ENCODE measurements at places on chromosomes 3 and 15.

DNA sequence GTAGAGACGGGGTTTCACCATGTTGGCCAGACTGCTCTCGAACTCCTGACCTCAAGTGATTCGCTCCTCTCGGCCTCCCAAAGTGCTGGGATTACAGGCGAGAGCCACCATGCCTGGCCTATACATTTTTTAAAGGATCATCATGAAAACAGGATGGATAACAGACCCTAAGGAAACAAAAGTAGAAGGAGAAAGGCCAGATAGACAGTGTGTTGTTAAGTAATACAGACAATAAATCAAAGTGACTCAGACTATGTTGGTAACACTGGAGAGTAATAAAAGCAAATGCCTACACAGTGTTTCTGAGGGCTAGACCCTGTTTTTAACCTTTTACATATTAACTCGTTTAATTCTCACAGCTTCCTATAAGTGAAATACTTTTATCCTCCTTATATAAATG is 133.8 kb upstream of the MCTP2 start:
- DNase-seq: no peak

- DNase-seq: no peak
These were observed 12.2 kb downstream of the LSG1 start for GRCh38 chr3:194659778-194660177.

DNA sequence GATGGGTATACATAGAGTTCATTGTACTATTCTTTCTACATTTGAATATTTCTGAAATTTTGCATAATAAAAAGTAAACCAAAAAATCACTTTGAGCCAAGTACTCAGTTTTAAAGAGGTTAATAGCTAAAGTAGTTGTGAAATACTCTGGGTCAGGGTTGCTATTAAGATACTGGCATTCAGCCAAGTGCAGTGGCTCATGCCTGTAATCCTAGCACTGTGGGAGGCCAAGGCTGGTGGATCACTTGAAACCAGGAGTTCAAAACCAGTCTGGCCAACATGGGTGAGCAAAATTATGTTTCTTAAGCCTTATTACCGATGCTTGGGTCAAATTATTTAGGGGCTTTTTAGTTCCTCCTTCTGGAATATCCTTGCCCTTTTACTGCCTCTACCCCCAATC is 122.0 kb upstream of the MELTF start:
- peak; percentile 18 for DNase-seq

GRCh38 chr3:8204853-8205650 is 296.6 kb upstream of the LMCD1 start:
- no peak for DNase-seq

DNA sequence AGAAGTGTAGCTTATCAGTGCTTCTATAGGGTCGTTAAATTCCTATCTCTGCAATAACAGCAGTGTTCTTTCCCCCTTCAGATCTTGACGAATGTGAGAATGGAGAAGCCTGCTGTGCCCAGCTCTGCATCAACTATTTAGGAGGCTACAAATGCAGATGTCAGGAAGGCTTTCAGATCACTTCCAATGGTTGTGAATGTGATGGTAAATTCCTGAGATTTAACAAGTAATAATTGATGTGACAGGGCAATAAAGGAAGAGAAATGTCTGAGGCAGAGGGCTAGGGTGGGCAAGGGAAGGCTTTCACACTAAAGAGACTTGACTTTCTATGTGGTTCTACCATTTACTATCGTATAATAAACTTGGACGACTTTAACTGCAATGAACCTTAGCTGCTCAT is 711.7 kb upstream of the GOLIM4 start:
- DNase-seq: no peak

DNA sequence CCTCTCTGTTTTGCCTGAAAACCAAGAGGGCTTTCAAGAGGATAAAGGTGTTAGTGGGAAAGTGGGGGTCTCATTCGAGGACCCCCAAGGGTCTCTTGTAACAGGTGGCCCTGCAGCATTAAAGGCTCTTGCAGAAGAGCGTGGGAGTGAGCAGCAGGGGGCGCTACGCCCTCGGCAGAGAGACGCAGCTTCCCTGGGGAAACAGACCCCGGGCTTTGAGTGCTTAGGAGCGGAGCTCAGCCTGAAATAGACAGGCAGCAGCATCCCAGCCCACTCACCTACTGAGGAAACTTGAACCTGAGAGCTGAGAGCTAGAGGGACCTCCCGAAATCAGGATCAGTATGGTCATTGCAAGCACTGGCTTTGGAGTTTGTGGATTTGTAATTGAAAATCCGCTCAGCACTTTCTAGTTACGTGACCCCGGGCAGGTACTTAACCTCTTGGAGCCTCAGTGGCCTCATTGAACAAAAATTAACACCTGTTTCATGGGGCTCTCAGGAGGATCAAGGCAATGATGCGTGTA is 25.7 kb downstream of the RPLP1 start:
- DNase-seq: no peak

DNA sequence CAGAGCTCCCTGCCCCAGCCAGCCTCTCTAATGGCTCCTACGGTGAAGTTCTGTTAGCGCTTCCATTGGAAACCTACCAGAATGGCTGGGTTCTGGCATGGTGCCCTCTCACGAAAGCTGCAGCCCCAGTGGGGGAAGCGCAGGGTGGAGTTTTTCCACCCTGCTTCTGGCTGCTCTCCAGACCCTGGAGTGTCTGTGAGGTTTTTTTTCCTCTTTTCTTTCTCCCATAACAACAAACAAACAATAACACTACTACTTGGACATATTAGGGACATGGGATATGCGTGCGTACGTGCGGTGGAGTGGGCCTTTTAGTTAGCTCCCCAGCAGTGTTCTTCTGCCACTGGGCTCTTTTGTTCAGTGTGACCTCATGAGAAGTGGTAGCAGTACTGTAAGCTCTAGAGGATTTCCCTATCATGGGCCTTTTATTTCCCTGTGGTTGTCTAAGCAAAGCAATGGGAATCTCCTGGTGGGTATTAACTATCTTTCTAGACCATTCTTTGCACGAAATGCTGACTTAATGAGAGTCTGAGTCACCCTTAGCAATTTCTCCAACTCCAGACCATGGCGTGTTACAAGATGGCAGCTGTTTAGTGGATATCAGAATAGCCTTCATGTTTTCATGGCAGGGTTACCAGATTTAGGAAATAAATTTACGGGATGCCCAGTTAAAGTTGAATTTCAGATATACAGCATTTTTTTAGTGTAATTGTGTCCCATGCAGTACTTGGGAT is 161.9 kb downstream of the FNDC3B start:
- DNase-seq: no peak

DNA sequence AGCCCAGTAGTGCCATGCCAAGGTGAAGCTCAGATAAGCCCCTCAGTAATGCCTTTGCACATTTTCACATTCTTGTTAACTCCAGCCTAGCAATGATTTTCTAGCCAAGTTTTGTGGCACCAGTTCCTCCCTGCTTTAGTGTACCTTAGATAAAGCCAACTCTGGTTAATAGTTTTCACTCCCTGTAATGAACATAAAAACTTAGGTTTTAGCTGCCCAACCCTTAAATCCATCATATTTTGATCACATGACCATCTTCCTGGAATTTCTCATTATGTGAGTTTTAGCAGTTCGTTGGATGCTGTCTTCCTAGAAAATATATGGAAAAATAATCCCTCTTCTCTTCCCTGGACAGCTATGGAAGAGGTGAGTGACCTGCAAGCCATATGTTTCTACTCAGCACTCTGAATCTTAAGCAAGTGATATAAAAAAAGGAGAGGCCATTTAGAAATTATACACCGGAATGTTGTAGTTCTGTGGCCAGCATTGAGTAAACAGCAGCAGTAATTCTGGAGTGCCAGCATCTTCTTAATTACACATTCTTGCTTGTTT is 62.2 kb upstream of the P2RY1 start:
- DNase-seq: no peak

- no peak for DNase-seq
These were observed 812.3 kb downstream of the NSUN3 start for GRCh38 chr3:94875149-94875548.

DNA sequence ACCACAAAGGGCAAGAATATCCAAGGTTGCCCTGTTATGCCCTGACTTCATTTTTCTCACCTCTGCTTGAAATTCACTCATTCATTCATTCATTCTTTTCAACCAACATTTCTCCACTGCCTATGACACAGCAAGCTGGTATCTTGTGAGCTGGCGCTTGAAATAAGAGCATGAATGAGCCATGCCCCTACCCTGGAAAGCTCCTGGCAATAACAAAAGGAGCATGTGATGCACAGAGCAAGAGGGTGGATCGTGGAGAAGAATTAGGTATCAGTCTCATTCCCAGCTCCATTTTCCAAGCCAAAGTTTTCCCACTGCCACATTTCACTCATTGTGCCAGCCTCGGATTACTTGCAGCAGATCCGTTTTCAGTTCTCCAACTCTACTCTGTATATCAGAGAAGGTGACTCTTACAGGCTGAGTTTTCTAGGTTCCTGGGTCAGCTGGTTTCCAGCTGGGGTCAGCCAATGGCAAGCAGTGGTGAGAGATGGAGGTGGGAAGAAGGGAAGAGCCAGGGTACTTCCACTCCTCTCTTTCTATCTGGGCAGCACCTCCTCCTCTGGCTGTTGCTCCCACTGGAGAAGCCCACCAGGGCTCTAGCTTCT is 144.8 kb downstream of the SUCLG2 start:
- DNase-seq: no peak

DNA sequence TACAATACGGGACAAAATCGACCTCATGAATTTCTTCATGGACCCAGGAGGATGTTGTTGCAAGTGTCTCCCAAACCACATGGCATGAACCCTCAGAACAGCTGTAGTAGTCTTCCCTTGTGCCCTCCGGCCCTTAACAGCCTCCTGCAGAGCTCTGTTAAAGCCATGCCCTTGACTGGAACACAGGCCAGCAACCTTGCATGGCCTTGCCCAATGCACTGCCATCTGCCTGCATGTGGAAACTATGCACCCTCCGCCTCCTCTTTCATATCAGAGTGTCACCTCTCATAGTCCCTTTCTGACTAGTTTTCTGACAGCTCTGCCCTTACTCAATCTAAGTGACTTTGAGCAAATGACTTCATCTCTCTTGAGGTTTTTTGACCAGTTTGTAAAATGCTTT is 39.4 kb upstream of the TRIM71 start:
- DNase-seq: no peak

GRCh38 chr3:98259707-98260106 is 4.3 kb upstream of the OR5H6 start:
- DNase-seq: no peak

DNA sequence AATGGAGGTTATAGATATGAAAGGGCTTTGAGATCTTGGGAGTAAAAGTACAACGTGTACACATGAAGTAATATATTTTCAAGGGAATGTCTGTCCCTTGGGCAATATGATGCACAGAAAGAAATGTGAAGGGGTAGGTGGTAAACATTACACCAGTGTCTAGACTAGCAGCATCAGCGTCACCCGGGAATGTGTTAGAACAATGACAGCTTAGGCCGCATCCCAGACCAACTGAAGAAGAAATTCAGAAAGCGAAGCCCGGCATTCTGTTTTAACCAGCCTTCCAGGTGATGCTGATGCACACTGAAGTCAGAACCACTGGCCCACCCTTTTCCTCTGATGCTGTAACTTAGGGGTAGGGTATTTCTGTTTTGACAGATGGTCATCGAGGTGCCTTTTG is 6.3 kb downstream of the INAFM2 start:
- no peak for DNase-seq

DNA sequence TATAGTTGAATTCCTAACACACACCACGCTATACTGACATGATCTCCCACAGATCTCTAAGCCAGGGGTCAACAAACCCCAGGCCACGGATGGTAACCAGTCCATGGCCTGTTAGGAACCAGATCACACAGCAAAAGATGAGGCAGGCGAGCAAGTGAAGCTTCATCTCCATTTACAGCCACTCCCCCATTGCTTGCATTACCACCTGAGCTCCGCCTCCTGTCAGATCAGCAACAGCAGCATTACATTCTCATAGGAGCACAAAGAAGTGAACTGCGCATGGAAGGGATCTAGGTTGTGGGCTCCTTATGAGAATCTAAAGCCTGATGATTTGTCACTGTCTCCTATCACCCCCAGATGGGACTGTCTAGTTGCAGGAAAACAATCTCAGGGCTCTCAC is 2.7 kb downstream of the PDCD7 start:
- no peak for DNase-seq

GRCh38 chr15:88100181-88100580 is 156.4 kb downstream of the NTRK3 start:
- DNase-seq: no peak

- DNase-seq: no peak
These were observed 81.7 kb downstream of the HCN4 start for GRCh38 chr15:73287019-73287418.

DNA sequence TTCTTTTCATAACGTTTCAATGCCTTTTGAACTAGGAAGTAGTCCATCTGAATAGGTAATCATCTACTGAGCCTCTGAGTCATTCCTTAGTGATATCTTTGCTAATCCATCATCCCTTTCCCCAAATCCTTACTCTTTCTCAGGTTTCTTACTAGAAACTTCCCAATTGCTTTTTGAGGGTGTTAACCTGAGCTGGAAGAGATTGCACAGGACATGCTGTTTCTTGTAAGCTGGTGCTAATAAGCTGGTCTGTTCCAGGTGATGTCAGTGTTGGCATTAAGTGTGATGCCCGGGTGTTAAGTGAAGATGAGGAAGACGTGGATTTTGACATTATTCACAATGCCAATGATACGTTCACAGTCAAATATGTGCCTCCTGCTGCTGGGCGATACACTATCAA is 101.0 kb downstream of the DNASE1L3 start:
- no peak for DNase-seq

GRCh38 chr3:138928727-138929372 is 18.1 kb downstream of the FOXL2 start:
- DNase-seq: no peak

- no peak for DNase-seq
These were observed 16.7 kb downstream of the GRAMD2A start for GRCh38 chr15:72180761-72181324.

DNA sequence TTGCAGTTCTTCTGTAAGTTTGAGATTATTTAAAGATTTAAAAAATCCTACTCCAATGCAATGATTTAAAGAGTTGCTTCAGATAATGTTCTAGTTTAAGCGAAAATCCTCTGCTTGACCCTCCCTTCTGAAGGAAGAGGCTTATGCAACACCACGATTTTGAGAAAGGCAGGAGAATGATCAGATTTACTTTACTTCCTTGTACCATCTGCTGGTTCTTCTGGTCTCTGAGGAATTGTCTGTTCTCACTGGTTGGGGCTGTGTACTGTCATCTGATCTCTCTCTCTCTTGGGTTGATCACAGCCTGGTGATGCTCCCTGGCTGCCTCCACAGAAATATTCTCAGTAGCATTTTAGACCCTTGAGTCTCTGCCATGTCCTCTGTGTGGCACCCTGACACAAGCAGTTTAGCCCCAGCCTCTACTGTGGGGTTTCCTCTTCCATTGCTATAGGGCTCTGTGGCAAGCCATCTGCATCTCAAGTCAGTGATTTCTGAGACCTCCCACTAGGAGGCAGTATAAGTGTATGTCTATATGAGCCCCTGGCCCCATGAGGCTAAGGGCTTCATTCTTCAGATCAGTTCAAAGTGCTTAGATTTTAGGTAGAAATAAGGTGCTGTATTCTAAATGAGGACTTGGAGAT is 50.8 kb upstream of the PLAAT1 start:
- DNase-seq: no peak

Measured in CD4-positive, alpha-beta T cell treated with Interleukin-15 for 1 hour (primary cell).